ENCODE measurements at places on chromosomes 6 and 20.
A peak's percentile ranks its signal among the peaks of the same experiment; 100 is the strongest.

GRCh38 chr6:82740072-82740471 is 325.6 kb downstream of the UBE3D start:
- no peak for DNase-seq

- no peak for DNase-seq
Measured at GRCh38 chr6:10886691-10887502, at the start of gene SYCP2L. TSS of gene SYCP2L (plus strand) at chr6:10887052. CDS start at chr6:10887127, 75 bp downstream.

GRCh38 chr20:46006022-46006705 is 2.5 kb upstream of the MMP9 start:
- no peak for DNase-seq

GRCh38 chr6:113650610-113650979 is 206.6 kb upstream of the MARCKS start:
- DNase-seq = no peak

- no peak for DNase-seq
Measured at GRCh38 chr6:143055213-143055612, 5.5 kb upstream of the AIG1 start.

DNA sequence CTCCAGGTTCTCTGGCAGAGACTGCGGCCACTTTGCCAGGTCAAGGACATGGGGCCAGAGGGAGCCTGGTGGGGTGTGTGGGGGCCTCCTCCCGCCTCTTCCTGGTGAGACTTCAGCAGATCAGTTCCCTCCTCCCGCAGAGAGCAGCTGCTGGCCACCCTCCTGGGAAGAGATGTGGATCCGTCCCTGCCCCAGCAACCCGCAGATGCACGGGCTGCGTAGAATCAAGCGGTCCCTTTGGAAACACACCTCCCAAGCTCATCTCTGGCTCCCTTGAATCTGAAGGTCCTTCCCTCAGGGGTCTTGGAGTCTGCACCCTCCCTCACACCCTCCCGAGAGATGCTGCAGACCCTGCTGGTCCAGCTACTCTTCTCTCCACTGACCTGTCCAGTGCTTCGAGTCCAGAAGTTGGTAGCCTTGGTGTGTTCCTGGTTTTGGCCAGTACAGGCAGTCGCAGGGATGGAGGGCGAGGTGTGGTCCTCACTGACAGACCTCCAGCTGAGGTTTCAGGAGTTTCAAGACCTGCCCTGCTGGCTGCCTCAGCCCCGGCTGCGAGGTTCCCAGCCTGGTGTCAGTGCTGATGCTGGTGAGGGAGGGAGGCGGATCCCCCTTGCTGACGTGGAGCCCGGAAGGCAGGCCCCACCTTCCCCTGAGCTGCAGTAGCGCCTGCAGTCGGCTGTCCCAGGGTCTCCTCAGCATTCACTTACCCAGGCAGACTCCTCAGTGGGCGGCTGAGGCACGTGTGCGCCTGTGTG is at the start of gene NPBWR2:
Gene NPBWR2 (minus strand): TSS at position 585 of the 755 bp plus-strand sequence. CDS start 734 bp downstream, outside the sequence.
- no peak for DNase-seq

DNA sequence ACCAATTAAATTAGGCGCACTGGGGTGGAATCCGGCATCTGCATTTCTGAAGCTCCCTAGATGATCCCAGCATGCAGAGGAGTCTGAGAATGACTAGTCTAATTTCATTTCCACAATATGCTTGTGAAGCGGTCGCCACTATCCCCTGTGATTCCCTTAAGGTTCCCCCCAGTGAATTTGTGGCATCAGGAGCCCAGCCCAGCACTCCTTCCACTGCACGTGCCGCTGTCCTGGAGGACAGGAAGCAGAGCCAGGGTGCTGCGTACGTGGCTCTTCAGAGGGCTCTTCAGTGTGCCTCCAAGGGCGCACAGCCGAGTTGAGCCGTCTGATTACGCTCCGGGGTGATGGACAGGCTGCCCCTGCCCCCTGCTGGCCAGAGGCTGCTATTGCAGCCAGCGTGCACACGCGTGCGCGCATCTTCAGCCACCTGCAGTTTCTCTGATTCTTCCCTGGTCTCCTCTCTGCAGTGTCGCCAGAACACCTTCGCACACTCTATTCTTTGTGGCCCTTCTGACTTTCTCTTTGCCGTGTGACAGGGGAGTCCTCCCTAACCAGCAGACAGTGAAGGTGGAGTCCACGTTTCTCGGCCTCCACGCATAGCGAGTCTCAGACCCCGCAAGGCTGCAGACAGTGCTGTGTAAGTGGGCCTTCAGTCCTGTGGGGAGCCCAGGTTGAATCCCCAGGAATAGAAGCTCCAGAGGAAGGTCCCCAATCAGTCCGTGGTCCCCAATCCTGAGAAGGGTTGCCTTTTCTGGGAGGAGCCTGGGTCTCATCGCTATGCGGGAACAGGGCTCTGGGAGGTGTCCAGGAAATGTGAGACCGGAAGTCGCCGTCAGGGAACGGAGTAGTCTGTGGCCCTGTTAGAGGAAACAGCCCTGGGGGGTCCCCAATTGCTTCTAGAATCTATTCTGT is 16.5 kb upstream of the NCR2 start:
- peak; percentile 83 for DNase-seq

DNA sequence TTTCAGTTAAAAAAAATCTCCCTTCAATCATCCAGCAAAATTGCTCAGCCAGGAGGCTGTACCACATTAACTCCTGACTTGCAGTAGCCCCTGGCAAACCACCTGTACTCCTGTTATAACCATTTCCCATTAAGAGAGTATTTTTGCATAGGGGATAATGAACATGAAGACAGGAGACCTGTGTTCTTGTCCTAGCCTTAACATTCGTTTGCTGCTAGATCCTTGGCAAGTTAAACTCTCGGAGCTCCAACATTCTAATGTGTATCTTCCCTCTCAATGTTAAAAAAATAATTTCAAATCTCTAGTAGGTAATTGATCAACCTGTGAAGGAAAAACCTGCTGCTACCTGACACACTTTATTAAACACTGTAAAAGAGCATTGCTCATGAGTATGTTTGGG is 8.4 kb upstream of the TMEM200A start:
- DNase-seq = no peak

DNA sequence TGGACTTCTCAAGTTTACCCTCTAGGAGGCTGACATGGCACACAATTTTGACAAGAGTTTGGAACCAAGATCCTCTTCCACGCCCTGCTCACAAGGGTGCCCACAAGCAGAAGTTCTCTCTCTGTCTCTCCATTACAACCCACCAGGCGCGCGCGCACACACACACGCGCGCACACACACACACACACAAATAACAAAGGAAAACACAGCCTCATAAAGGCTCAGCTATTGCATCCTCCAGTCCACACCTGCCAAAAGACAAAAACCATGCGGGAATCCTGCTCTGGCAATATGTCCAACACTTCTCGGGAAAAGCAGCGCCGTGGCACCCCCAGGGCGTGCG is 870 bp downstream of the PAK5 start:
- DNase-seq = no peak

DNA sequence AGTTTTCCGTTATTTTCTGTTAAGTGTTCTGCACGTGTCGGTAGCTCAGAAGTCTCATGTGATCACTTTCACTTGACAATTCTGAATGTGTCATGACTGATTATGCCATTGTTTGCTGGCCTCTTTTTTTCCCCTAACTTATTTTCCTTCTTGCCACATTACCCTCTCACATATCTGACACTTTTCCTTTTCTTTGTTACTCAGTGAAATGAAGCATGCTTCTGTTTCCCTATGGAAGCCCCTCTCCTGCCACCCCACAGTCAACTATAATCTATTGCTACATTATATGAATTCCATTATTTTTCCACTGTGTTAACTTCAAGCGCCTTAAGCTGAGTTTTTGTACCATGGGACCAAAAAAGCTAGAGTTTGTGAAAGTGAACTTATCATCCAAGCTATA is 531.6 kb upstream of the HS3ST5 start:
- no peak for DNase-seq

GRCh38 chr6:137666202-137666774 is 172.1 kb upstream of the OLIG3 start:
- DNase-seq = peak; percentile 18

- no peak for DNase-seq
Measured at GRCh38 chr6:2915150-2915549, 12.0 kb upstream of the SERPINB9 start.

DNA sequence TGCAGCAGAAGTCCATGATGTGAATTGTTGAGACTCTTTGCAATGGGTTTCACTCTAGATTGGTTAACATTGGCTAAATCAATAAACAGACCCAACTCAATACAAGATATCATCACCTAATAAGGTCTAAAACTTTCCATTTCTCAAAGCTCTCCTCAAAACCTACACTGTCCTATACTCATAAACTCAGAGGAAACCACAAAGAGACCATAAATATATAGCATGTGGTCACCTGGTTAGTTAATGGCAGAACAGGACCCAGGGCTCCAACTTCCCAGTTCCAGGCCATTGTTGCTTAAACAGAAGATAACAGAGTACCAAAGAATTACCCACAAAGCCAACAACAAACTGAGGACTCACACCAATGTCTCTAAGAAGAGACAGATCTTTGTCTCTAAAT is 12.0 kb downstream of the RTN4IP1 start:
- DNase-seq = no peak

- no peak for DNase-seq
Measured at GRCh38 chr6:15274692-15275387, 29.0 kb downstream of the JARID2 start.
